ENCODE measurements at places on chromosomes 7 and 10.
A peak's percentile ranks its signal among the peaks of the same experiment; 100 is the strongest.

DNA sequence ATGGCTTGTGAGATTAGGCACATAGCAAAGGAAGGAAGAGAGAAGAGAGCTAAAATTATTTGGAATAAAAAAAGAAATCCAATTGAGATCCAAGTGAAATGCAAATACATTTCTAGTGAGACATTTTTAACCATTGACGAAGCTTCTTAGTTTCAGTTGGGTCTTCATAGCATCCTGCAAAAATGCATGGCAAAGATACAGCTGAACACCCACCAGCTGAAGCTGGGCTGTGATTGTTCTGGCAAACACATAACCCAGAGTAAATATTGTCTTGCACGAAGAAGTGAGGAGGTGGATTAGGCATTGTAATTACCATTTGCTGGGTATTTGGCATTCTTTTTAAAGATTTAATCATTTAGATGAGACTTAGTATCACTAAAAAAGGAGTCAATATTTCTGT, 409.4 kb downstream of the GRM8 start:
- no peak for DNase-seq

GRCh38 chr10:72895236-72895850, 1.8 kb downstream of the OIT3 start:
- no peak for DNase-seq

GRCh38 chr10:30463944-30464451, 30.0 kb downstream of the MAP3K8 start:
- no peak for DNase-seq

DNA sequence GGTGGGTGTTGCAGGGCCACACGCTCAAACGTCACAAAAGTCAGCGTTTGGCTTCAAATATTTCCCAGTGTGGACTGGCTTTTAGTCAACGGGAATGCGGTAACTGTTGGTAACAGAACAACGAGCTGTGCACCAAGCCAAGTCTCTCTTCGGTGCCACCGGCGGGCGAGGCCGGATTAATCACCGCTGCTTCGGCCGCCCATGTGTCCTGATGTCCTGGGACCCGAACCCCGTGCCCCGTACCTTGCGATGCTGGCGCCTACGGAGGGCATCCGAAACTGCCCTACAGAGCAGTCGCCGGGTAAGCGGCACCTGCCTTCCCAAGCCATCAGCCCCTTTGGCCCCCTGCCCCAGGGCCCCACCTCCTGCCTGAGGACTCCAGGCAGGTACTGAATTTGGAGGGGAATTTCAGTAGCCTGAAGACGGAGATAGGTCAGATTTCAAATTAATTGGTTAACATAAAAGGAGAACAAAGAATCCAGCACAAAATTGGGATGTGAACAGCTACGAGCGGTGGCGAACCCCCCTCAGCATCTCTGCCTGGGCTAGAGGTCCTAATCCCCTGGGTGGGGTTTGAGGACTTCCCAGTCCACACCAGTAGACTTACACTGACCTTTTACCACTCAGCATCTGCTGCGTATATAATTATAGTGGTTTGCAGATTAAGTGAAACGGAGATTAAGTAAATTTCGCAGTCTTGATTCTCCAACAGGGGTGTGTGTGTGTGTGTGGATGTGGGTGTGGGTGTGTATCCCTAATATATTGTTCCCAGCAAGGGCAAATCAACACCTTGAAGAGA, at the start of gene LRRC72:
Gene LRRC72, plus strand, starts transcription at position 84 of the 799 bp plus-strand sequence. Its CDS starts 128 bp downstream, at position 212.
- DNase-seq = no peak

DNA sequence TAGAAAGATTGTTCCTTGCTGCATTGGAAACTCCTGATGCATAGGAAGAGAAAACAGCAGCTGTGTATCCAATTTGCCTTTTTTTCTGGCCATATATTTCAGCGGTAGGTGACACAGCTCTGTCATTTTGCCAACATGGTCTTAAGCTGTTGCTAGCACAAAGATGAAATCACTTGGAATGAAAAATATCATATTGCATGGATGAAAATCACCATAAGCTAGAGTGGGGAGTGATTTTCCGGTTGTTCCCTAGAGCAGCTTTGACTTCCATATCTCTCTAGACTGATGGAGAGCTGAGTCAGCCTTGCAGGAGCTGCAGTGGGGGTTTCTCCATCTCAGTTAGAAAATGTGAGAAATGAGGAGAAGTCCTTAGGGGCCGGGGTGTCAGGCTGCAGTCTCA, 38.3 kb upstream of the BTBD16 start:
- DNase-seq = no peak

GRCh38 chr7:156927571-156928405, 21.7 kb upstream of the NOM1 start:
- DNase-seq = no peak

- DNase-seq = no peak
Measured at GRCh38 chr10:97889461-97890265, 40.0 kb downstream of the GOLGA7B start.

GRCh38 chr10:22087402-22087738, 83.8 kb upstream of the DNAJC1 start:
- no peak for DNase-seq

GRCh38 chr10:22022257-22023032, 18.9 kb upstream of the DNAJC1 start:
- DNase-seq = peak; percentile 59

DNA sequence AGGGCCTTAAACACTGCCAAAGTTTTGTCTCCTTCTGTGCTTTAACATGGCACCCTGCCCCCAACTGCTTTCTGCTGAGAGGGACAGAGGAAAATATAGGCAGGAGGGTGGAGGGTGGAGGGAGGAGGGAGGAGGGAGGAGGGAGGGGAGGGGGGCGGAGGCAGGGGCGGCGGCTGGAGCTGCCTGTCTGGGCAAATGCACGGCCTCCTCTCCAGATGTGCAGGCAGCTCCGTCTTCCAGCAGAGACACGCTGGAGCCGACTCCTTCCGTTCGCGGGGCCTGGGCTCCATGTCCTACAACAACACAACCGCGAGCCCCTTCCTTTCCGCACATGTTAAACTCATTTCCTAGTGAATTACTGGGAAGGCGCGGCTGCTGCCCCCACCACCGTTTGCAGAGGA, 14.2 kb downstream of the EBF3 start:
- no peak for DNase-seq

DNA sequence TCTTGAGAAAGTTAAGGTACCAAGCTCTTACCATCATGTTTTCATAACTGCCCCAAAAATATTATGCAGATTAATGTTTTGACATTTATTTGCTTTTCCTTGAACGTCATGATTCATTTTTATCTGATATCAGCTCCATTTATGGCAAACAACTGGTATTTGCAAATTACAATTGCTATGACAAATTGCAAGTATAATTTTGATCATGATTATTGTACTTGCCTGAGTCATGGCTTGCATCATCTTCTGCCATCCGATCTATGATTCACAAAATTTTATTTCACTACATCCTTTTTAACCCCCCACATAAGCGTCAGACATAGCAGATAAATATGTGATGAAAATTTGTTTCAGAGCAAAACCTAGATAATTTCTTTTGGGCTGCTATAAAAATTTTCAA, 155.0 kb downstream of the STK31 start:
- DNase-seq = no peak

- no peak for DNase-seq
Measured at GRCh38 chr7:109235316-109235715, 665.6 kb downstream of the DNAJB9 start.

- DNase-seq = no peak
Measured at GRCh38 chr10:88975377-88975720, 15.2 kb upstream of the FAS start.

DNA sequence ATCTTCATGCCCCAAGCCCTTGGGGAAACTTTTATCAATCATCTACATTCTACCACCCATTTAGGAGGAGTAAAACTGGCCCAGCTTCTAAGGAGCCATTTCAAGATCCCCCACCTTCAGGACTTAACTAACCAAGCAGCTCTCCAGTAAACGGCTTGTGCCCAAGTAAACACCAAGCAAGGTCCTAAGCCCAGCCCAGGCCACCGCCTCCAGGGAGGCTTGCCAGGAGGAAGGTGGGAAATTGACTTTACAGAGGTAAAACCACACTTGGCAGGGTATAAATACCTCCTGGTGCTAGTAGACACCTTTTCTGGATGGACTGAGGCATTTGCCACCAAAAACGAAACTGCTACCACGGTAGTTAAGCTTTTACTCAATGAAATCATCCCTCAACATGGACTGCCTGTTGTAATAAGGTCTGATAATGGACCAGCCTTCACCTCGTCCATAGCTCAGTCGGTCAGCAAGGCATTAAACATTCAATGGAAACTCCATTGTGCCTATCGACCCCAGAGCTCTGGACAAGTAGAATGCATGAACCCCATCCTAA, 5.6 kb downstream of the AKR1B15 start:
- DNase-seq = no peak

- DNase-seq = no peak
Measured at GRCh38 chr10:97566336-97566996, 6.1 kb upstream of the ANKRD2 start.

DNA sequence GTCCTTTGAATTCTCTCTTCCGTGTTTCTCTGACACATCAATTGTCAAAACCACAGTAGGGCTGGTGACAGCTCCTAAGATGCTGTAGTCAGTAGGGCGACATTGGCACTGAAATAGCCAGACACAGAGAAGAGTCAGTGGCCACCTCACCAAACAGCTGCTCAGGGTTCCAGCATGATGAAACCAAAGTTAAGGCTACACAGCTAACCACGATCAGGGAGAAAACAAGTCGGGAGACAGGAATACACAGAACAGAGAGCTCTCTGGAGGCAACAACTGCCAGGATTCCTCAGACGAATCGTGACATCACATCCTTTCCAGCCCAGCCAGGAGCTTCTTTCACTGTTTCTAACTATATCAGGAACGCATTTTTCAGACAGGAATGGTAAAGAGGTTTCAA, 922.2 kb downstream of the SORCS1 start:
- DNase-seq = no peak

- no peak for DNase-seq
Measured at GRCh38 chr10:2232479-2232878, 495.2 kb upstream of the ADARB2 start.
